ENCODE measurements at places on chromosomes 6 and 20.

DNA sequence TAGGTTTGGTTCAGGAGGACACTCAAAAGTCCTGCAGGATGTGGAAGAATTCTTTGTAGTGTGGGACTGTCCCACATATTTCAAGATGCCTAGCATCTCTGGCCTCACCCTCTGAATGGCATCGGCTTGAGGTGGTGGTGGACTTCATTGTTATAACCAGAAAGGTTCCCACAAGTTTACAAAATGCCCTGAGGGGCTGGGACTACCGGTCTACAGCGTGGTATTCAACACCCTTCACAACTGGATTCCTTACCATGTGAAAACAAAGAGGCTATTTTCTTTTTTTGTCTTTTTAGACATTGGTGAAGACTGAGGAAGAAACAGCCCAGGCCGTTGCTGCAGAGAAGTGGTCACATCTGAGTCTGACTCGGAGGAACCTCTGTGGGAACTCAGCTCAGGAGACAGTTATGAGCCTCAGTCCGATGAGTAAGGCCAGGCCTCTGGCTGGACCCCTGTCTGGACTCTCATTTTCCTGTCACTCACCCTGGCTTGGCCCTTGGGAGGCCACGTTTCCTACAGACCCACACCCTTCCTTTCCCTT lies 15.2 kb downstream of the PGBD1 start:
- DNase-seq, result no peak

DNA sequence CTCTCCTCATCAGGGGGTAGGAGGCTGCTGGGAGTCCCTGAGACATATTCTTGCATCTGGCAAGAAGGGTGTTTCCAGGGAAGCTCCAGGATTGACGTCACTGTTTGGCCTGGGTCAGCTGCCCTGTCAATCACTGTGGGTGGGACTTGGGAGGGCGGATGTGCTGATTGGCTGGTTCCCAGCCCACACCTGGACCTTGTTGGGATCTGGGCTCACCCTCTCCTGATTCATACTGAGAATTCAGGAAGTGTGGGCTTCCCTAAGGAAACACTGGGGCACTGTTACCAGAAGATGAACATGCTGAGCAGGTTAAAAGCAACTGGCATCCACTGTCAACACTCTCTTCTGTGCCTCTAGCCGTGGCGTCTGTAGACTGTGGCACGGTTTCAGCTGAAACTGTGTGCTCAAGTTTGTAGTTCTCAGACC lies 36.5 kb downstream of the CDH26 start:
- DNase-seq, result no peak

DNA sequence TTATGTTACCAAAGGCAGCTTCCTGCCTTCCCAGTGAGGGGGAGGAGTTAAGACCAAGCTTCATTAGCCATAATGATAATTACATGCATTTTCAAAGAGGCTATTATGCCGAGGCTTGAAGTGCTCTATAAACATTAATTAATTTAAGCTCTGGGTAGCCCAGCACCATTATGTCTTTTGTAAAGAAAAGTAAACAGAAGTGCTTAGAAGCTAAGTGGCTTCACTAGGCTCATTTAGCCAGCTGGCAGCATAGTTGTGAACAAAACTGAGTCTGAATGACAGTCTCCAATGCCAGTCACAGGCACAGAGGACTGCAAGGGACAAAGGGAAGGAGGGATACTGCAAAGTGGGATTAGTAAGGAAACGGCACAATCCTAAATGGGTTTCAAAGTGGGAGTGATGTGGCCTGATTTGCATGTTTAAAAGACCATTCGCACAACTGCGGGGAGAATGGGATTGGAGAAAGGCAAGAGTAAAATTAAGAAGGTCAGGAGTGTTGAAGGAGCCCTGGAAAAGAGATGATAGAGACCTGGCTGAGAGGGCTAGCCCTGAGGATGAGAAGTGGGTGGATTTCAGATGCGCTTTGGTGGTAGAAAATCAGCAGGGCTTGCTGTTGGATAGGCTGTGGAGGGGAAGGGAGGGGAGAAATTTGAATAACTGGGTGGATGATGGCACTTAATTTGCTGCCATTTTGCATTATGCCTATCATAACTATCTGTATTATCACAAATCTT lies 20.1 kb upstream of the ISM1 start:
- DNase-seq, result no peak

DNA sequence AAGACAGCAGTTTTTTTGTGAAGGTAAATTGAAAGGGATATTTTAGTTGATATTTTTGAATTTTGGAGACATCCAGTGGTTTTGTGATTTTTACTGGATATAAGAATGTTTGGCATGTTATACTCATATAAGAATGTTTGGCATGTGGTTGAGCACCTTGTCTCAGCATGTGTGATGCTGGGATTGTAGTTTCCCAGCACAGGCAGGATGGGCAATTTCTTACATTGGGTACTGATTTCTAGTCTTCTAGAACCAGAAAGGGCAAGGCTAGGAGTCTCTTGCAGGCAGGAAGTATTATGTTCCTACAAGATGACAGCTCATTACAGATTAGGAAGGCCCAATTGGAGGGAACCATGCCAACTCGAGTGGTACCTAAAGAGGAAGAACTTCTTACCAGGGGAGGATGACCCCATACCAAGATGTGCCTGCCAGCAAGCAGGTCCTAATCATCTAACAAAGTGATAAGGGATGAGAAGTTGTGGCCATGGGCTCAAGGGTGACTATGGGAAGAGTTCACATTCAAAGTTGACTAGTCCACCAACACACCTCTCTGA lies 377.8 kb downstream of the UTRN start:
- DNase-seq, result no peak

Measured in activated CD8-positive, alpha-beta memory T cell treated with anti-CD3 and anti-CD28 coated beads, Interleukin-2, amount 10 ng/mL, durations not matched to agents 7 days and 5 days (primary cell).